ENCODE measurements at places on chromosomes 6 and 20.

- DNase-seq, result no peak
Observed at GRCh38 chr20:52789716-52790115, 182.4 kb upstream of the TSHZ2 start.

- DNase-seq, result peak; percentile 85
Observed at GRCh38 chr20:33561692-33562601, 72.1 kb downstream of the CBFA2T2 start.

DNA sequence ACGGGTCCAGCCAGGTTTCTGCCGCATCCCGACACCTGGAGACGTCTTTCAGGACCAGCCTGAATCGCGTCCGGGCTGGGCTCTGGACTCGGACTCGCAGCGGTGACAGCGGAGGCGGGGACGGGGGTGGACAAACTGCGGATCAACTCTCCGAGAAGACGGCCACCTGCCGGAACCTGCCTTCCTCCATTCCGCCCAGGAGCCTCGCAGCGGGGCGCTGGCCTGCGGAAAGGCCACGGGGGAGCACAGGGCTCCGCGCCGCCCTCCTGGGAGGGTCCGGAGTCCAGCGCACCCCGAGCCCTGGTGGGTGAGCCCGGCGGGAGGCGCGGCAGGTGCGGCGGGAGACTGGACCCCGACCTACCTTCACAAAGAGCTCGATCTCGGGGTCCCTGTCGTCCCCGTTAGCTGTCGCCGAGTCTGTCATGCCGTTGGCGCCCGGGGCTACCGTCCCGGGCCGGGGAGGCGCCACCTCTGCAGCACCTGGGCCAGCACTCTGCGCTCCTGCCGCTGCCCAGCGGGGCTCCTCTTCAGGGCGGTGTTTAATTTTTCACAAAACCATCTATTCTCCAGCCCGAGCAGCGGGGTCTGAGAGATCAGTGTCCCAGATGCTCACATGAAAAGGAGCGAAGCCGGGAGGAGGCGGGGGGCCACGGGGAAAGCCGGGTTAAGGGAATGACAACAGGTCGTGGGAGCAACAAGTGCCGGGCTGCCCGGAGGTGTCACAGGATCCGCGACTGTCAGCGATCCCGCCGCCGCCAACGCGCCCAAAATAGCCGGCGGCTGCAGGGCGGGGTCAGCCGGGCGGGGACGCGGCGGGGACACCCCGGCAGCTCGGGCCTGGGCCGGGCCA, at the start of gene CLIC5:
TSS of gene CLIC5 (minus strand) at position 742 of the 850 bp plus-strand sequence. CDS start at position 424, 318 bp downstream.
- no peak for DNase-seq

- no peak for DNase-seq
Observed at GRCh38 chr20:16662467-16662866, 67.4 kb upstream of the SNRPB2 start.

- no peak for DNase-seq
Observed at GRCh38 chr20:8542110-8542486, 410.0 kb downstream of the PLCB1 start.

DNA sequence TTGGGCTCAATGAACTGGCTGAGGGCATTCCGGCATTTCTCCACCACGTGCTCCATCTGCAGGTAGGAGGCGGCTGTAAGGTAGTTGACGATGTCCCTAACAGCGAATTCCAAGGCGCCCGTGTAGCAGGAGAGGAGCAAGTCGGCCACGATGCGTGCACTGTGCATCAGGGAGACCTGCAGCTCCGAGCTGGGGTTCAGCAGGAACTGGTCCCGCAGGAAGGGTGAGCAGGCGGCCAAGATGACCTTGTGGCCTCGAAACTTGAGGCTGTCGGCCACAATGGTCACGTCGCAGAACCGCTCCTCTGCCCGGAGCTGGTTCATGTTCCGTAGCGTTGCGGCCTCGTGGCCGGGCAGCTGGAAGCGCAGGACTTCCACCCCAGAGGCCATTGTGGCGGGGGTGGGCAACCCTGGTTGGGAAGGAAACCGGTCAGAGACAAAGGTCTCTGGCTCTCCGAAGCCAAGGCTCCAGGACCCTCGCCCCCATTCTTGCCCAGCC, 920 bp downstream of the ZBTB12 start:
- no peak for DNase-seq

- DNase-seq, result peak; percentile 63
Observed at GRCh38 chr6:28585335-28585734, 59.7 kb downstream of the GPX5 start.

DNA sequence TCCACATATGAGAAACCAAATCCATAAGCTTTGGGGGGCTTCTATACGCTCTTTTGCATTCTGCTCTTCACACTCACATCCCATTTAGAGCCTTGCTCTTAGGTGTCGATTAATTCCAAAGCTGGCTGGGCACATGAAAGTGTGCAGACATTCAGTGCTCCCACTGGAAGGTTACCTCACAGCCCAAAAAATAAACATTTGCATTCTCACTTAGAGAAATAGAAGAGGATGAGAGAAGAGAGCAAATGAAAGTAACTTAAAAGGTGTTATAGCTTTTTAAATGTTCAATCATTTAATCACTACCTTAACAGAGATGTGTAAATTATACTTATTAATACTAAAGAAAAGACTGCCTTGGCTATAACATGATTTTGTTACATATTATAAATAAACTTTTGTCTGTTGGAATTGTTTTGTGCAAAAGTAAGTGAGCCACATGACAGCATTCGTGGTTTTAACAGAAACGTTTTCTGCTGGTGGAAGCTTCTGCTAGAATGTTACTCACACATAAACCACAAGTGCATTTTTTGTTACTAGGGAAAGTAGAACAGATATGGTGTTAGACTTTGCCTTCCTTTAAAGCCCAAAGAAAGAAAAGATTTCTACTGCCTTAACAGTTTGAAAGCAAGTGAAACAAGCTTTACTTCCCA, 116.7 kb downstream of the SIM1 start:
- DNase-seq, result no peak

DNA sequence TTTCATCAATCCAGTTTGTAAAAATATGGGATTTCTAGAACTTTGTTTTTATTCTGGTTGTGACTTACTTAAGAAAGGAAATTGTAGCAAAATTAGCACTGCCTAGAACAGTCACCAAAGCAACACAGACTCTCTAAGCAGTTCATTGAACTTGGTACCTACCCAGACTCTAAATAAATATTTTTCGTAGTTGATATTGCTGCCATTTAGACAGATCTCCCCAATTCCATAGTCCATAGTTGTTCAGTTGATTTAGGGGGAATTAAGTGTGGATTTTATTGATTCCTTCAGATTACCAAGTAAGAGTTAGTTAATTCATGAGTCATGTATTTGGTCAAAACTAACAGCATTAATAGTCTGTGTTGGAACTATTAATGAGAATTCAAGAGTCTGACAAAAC, 822.5 kb downstream of the DHX35 start:
- no peak for DNase-seq

DNA sequence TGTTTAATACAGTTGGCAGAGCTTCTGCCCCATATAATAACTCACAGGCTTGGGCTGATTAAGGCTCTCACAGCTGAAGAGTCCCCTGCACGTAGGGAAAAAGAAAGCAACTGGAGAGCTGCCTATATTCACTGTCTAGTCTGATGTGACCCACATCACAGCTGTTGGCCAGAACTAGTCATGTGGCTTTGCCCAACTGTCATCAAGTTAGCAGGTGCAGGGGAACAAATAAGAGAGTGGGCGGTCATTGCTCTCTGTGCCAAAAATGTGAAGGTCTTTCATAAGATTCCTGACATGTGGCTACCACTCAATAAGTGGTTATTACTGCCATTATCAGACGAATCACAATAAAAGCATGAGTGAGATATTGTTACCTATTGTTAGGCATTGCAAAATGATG, 665.2 kb downstream of the DOK5 start:
- DNase-seq, result no peak

DNA sequence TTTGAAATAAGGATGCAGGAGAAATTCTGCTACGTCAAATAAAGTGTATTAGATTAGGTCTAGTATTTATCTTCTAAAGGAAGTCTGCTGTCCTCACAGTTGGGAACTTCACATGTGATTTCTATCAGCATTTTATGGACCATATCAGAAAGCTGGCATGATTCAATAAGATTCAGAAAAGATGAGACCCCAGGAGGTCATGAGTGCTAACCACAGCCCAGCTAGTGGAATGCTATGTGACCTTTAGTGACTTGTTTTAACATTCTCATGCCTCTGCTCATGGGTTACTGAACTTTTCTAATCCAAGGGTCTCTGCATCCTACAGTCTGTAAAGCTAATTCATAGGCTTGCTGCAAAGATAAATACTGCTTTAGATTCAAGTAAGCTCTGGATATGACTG, 150.1 kb downstream of the GMPR start:
- DNase-seq, result no peak

DNA sequence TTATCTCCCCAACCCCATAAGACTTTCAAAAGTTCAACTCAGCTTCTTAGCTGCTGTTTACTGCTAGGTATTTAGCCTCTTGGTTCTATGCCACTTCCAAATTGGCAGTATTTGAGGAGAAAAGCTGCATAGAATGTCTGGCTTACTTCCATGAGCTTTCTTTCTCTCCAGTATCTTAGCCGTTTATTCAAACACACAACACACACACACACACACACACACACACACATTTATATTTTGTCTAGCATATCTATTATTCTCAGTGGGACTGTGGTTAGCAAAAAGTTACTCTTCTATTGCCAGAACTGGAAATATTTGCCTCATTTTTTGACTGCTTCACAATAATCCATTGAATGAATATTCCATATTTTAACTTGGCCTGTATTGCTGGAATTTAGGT, 634.2 kb upstream of the IMPG1 start:
- no peak for DNase-seq

- DNase-seq, result no peak
Observed at GRCh38 chr6:146948790-146949342, 255.4 kb upstream of the STXBP5 start.

- DNase-seq, result no peak
Observed at GRCh38 chr6:17884498-17885478, 102.6 kb downstream of the KIF13A start.

GRCh38 chr20:40797425-40797824, 108.4 kb upstream of the MAFB start:
- peak; percentile 60 for DNase-seq

GRCh38 chr20:17721802-17722486, 22.2 kb downstream of the BANF2 start:
- DNase-seq, result no peak

DNA sequence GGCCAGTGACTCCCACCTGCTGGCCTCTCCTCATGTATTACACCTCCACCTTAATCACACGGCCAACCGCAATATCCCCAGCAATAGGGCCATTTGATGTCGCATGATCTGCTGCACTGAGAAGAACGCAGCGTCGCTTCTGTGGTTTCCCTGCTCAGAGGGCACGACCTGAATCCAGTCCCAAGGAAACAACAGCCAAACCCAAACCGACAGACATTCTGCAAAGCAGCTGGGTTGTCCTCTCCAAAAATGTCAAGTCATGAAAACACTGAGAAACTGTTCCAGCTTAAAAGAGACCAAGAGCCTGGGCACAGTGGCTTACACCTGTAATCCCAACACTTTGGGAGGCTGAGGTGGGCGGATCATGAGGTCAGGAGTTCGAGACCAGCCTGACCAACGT, 7.5 kb upstream of the BPI start:
- no peak for DNase-seq

GRCh38 chr6:156150391-156150790, 626.8 kb upstream of the ARID1B start:
- DNase-seq, result no peak

DNA sequence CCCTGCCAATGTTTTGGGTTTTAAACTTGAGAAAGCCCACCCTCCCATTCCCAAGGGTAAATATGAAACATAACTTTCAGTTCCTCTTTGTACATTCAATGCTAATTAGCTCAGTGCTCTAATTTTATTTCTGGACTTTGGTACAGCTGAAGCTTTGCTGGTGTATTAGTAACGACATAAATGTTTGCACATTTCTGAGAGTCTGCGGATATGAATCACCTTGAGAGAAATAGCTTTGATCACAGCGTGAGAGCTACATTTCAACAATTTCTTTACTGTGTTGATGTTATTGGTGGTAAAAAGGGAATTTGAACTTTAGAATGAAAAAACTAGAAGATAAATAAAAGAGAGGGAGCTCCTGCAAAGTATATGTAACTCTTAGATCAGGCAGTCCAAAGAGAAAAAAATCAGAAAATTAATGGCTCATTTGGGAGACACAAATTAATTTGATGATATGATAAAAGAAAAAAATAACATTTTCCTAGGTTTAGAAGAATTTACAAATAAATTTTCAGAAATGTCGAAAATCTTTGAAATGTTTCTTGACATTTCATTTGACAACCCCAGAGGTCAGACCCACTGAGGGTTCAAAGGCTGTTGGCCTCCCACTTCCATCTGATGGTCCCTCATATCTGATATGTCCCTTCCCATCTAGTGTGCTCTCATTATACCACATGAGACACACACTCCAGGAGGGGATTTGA, 38.5 kb upstream of the CAP2 start:
- DNase-seq, result no peak

DNA sequence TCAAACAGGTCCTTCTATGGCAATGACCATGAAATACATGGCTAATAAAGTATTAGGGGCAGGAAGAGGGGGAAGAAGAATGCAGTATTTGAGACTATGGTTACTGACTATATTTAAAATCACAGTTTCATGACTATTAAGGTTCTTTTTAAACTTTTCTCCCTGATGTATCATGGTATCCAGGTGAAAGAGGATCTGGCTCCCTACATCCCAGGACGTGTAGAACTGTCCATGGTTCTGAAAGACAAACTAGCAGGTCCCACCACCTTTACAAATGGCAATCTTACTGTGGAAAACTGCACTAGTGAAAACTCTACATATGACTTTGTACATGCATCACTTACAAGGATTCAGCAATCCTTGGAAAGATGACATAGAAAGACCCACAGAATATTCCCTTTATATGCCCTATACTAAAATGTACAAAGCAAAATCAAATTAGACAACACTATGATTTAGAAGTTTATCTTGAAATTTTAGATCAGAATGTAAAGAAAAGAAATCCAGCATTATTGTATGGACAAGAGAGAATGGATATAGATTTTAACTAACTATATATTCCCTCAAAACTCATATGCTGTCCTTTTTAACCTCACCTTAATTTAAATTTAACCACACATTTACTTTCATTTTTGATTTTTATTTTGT, 33.5 kb downstream of the RPP21 start:
- peak; percentile 59 for DNase-seq

- no peak for DNase-seq
Observed at GRCh38 chr6:168555618-168556273, 114.8 kb downstream of the SMOC2 start.

DNA sequence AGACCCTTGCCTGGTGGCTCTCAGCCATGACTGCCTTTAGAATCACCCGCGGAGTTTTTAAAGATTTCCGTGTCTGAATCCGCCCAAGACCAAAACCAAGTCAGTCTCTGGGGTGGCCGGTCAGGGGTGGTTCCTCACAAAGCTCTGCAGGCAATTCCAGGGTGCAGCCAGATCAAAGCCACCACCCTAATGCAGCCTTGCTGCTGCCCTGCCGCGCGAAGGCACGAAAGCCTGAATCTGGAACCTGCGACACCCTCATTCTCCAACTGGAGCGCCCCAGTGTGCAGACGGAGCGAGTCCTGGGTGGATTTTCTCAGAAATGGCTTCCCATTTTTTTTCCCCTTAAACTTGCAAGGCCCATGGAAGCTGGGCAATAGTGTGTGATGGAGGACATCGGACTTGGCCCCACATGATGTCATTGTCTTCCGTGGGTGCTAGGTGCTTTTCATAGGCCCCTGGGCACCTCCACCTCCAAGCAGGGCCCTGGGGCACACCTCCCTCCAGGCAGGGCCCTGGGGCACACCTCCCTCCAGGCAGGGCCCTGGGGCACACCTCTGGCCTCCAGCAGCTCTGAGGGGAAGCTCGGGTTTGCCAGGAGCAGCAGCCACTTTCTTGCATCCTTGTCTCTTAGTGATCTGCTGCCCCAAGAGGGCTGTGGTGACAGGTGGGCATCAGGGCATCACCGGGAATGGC, 343.1 kb downstream of the ZFAND3 start:
- DNase-seq, result no peak

All from RWPE1 (cell line).